ENCODE measurements at places on chromosomes 6 and 20.

- no peak for DNase-seq
Measured at GRCh38 chr20:64136004-64136710, 28.1 kb upstream of the MYT1 start.

DNA sequence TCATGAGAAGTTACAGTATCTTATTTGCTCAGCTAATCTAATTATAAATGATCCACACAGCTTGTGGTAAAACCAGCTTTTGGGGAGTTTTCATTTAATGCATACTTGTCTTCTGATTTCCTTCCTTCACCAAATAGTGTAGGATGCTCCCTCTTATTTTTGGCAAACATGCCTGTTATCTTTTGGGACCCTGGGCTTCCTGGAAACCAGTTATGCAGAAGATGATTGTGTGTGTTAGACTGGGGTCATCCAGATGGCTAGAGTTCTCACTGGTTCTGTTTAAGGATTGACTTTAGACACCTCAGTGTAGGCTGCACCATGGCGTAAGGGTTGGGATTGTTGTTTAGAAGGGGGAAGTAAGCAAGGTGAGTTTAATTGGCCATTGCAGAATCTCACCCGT, 61.3 kb downstream of the PTPN1 start:
- no peak for DNase-seq

DNA sequence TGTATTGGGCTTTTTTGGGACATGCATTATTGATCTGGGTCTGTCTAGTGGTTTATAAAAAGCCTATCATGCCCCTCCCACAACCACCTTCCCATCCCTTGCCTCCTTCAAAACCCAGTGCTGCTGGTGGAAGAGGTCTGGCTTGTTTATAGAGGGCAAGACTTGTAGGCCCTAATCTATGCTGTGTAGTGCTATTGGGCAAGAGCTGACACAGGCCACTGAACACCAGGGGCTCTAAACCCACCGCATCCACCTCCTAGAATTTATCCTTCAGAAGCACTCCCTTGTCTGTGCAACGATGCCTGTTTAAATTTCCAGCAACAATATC, 30.9 kb downstream of the SULF2 start:
- DNase-seq, result no peak

DNA sequence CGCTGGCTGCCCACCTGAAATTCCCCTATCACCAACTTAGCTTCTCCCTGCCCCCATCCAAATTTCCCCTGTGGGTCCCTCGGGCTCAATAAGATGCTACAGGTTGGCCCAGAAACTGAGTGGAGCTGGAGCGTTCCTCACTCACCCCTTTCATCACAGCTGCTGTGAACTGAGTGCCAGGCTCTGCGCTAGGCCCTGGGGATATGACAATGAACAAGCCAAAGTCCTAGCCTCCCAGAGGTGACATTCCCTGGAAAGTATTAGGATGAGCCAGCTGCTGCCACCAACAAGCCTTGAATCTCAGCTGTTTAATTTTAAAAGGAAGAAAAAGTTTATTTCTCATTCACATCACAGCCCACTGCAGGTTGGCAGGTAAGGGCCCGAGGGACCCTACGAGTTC, 86.6 kb upstream of the EYA2 start:
- DNase-seq, result no peak

GRCh38 chr6:62904687-62905086, 306.6 kb upstream of the FKBP1C start:
- DNase-seq, result no peak

GRCh38 chr20:1906361-1907051, 11.3 kb downstream of the SIRPA start:
- no peak for DNase-seq

- peak; percentile 86 for DNase-seq
Measured at GRCh38 chr20:63955827-63956663, at the start of gene UCKL1. Gene UCKL1, minus strand, starts transcription at chr20:63956416. Its CDS starts 44 bp downstream, at chr20:63956372.

DNA sequence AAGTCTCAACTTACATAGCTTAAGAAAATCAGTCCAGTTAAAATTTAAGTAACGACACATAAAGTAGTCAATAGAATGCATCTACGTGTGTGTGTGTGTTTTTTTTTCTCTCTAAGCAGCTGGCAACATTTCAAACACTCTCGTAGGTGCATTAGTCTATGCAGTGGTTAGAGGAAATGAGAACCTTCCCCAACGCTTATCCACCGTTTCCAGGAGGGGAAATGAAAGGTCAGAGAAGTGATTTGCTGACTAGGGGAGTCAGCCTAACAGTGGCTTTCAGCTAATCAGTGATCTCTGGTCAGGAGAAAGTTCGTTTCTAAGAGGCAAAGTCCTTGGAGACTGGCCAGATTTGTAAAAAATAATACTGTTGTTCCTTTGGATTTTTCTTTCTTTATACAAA, 806.6 kb downstream of the C6orf118 start:
- DNase-seq, result no peak

DNA sequence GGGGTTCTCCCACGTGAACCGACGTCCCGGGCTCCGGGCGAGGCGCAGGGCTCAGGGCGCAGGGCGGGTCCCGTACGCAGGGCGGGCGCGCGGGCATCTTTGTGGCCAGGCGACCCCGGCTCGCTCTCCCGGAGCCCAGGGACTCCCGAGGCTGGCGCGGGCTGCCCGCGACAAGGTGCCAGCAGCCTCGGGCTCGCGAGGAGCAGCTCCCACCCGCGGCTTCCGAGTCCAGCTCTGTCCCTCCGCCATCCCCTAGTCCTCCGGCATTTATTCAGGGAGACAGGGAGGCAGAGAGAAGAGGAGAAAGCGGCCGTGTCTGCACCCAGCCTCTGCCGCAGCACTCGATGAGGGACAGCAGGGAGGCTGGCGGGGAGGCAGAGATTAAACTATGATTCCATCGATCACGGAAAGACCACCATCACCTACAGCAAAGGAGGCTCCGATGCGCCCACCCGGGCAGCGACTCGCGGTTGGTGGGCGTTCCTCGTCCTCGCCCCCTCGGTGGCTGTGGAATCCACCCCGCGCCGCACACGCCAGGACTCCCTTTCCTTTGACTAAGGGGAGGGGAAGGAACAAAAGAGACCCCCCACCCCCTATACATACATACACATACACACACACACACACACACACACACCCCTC, 1.1 kb downstream of the RGS17 start:
- no peak for DNase-seq

DNA sequence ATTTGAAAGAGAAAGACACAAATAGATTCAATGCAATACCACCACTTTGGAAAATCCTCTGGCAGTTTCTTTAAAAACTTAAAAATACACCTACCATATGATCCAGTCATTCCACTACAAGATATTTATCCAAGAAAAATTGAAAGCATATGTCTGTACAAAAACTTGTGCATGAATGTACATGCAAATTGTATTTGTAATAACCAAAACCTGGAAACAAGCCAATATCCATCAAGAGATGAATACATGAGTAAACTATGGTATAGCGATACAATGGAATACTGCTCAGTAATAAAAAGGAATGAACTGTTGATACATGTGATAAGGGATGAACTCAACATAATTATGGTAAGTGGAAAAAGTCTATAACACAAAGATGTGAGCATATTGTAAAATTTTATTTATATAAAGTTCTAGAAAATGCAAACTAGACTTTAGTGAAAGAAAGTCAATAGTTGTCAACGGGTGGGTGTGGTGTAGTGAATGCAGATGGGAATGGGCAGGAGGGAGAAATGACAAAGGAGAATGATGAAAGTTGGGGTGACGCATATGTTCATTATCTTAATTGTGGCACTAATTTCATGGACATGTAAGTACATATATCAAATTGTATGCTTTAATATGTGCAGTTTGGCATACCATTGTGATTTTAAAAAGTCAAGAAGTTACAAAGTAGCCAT, 347.5 kb downstream of the SAMD5 start:
- DNase-seq, result no peak

- no peak for DNase-seq
Measured at GRCh38 chr6:27081931-27082330, 165.6 kb upstream of the PRSS16 start.

DNA sequence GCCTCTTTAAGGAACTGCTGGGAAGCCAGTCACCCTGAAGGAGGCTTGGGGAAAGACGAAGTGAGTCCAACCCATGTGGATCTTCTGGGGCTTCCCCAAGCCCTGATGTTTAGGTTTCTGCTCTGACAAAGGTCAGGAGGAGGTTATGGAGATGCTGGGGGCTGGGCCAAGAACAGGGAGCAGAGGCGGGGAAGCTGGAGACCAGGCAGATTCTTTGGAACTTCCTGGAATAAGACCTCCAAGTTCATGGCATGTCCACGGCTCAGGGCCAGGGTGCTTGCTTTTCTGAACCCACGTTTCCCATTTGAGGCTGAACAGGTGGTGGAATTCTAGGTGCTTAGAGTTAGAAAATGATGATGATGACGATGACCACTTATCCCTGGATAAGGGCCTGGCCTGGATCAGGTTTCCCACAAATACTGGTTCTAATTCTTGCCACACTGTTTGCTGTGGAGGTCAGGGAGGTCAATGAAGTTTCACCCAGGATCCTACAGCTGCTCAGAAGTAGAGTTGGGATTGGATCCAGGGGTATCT, 30.0 kb upstream of the TGM2 start:
- no peak for DNase-seq

DNA sequence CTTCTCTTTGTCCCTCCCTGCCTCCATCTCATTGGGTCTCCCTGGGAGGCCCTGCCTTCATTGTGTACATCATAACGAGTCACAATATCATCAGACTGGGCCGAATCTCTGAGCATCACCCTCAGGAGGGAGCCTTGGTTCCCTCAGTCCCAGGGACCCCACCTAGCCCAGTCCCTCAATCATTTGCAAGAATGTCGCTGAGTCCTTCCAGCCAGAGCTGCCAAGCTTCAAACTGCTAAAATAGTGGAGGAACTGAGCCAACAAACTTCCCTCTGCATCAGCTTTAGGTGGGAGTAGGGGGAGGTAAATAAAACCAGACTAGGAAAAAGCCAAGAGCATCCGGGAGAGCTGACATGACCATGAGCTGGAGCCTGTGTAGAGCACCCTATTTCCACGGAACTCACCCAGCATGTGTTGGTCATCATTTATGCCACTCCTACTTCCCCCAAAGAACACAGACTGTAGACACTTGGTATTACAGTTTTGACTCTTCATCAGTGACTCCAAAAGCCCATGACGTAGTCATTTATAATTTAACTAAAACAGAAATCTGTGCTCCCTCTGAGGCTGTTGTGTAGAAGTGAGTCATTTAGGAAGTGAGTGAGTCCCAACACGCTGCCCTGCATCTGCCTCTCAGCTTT, 28.8 kb upstream of the IL17A start:
- DNase-seq, result no peak

Data from T-helper 1 cell (primary cell).